Glutamatergic neuron (in vitro differentiated cells): ENCODE measurements at places on chromosomes 1 and 21.

- no peak for DNase-seq
- peaks cover 6% of the 10 kb centered on the region for H3K36me3 ChIP-seq
- peaks cover 11% of the 10 kb centered on the region for H3K27me3 ChIP-seq
- H3K27ac ChIP-seq = no peak overlapping the region
- no peak overlapping the region for H3K4me3 ChIP-seq
- peaks cover 4% of the 10 kb centered on the region for H3K4me1 ChIP-seq
Observed at GRCh38 chr1:167669209-167670124, 39.4 kb downstream of the RCSD1 start.

GRCh38 chr1:162973381-162973795, 95.8 kb upstream of the RGS4 start:
- no peaks in the 10 kb centered on the region for H3K36me3 ChIP-seq
- H3K27ac ChIP-seq = no peak overlapping the region
- no peak overlapping the region for H3K4me3 ChIP-seq
- DNase-seq = no peak

DNA sequence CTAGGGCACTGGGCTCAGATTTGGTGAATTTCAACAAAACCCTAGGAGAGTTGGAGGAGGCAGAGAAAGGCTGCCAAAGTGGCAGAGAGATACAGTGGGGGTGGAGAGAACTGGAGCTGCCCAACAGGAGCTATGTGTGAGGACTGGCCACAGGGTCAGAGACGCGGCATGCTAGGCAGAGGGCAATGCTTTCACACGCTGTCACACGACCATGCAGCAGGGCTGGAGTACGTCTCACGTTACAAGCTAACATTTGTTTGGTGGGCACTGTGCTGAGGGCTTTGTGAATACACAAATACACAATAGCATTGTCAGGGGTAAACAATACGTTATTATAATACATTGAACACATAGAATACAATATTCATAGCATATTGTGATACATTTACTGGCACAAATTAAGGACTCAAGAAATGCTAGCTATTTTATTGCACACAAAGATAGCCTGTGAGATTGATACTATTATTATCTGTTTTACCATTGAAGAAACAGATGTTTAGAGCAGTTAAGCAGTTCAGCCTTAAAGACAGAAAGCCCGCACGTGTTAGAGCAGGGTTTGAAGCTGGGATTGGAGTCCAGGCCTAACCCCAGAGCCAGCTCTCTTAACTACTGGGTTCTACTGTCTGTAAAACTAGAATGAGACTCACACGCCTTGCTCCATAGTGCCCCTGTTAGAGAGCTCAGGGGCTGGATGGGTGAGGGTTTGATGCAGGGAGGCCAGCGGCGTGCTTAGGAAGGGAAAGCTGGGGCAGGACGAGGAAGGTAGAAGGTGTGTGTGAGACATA, 4.5 kb downstream of the RAB7B start:
- no peaks in the 10 kb centered on the region for H3K4me1 ChIP-seq
- H3K36me3 ChIP-seq = peaks cover 4% of the 10 kb centered on the region
- H3K4me3 ChIP-seq = no peak overlapping the region
- H3K27ac ChIP-seq = no peak overlapping the region

- peaks cover 32% of the 10 kb centered on the region for H3K4me1 ChIP-seq
- H3K27ac ChIP-seq = no peak overlapping the region
- H3K36me3 ChIP-seq = no peaks in the 10 kb centered on the region
- no peak overlapping the region for H3K4me3 ChIP-seq
Observed at GRCh38 chr1:9376886-9377333, 84.2 kb downstream of the SPSB1 start.

GRCh38 chr21:28142697-28143096, 850.0 kb downstream of the LTN1 start:
- no peaks in the 10 kb centered on the region for H3K4me1 ChIP-seq
- H3K36me3 ChIP-seq = no peaks in the 10 kb centered on the region
- H3K4me3 ChIP-seq = no peak overlapping the region
- no peaks in the 10 kb centered on the region for H3K27me3 ChIP-seq
- DNase-seq = no peak

DNA sequence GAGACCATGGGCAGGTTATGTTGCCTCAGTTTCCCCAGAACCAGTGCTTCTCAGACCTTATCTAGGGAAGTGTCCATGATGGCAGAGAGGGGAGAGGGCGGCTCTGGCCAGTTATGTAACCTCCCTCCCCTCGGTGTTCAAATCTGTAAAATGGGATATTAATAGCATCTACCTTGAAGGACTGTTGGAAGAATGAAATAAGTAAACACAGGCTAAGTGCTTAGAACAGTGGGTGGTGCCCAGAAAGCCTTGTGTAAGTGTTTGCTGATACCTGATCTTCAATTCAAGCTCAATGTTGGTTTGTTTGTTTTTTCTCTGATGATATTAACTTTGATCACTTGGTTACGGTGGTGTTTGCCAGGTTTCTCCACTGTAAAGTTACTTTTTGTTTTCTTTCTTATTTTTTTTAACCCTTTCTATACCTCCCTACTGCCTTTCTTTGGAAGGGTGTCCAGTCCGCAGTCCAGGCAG, 34.9 kb downstream of the EPHA2 start:
- peaks cover 16% of the 10 kb centered on the region for H3K4me1 ChIP-seq
- no peak overlapping the region for H3K4me3 ChIP-seq
- no peak for DNase-seq
- H3K27me3 ChIP-seq = peaks cover 7% of the 10 kb centered on the region
- H3K27ac ChIP-seq = no peak overlapping the region

DNA sequence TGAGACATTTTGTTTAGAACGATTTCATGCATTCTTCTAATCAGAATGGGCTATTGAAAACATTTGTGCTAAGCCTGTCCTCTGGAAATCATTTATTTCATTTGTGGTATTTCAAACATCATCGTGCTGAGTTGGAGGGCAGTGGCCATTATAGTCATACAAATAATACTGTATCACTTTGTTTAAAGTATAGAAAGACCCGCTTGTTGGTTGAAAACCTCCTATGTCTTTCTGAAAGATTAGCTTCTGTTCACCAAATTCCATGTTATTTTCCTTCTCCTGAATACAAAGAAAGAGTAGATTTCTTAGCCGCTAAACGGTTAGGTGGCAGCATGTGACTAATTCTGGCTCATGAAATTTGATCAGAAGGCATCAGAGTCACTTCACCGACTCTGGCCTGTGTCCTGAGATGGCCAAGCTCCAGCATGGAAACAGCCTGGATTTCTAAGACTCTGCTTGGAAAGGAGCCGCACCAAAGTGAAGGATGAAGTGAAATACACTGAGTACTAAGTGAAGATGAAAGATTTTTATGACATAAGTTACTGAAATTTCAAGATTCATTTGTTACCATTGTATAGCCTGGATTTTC, 355.1 kb downstream of the USP25 start:
- H3K36me3 ChIP-seq = no peaks in the 10 kb centered on the region
- no peaks in the 10 kb centered on the region for H3K4me1 ChIP-seq
- DNase-seq = no peak
- H3K27ac ChIP-seq = no peak overlapping the region
- H3K4me3 ChIP-seq = no peak overlapping the region

DNA sequence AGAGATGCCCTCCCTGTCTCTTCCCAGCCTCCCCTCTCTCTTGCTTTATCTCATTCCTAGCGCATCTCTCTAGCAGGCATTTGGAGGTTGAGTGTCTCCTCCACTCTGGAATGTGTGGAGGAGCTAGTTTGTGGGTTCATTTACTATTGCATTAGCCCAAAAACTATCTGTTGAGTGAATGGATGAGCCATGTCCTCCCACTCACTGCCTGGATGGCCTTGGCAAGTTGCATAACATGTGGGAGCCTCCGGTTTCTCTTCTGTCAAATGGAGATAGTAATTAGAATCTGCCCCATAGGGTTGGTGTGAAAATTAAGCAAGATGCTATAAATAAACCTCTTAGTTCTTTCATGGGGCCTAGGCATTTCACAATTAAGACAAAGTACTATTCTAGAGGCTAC, 181.8 kb downstream of the KAZN start:
- no peak overlapping the region for H3K4me3 ChIP-seq
- no peaks in the 10 kb centered on the region for H3K27me3 ChIP-seq

DNA sequence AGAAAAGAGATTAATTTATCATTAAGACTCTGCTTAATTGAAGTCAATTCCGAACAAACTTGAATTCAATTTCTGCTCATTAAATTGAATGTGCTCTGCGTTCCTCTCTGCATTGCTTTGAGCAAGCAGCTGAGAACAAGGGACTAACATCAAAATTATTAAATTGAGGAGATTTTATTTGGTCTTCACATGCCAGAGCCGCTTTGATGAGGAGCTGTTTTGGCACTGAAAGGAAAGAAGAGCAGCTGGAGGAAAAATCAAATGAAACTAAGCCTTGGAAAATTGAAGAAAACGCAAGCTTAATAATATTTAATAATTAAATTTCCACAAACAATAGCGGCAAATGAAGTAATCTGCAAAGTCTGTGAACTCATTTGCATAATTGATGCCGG, 222.0 kb upstream of the PKN2 start:
- peak overlapping the region; percentile 90 for H3K4me3 ChIP-seq
- H3K27ac ChIP-seq = peak overlapping the region; percentile 28
- no peaks in the 10 kb centered on the region for H3K27me3 ChIP-seq
- DNase-seq = no peak
- no peaks in the 10 kb centered on the region for H3K4me1 ChIP-seq

- no peak for DNase-seq
- H3K27me3 ChIP-seq = no peaks in the 10 kb centered on the region
- H3K4me1 ChIP-seq = peaks cover 19% of the 10 kb centered on the region
- no peak overlapping the region for H3K4me3 ChIP-seq
- no peak overlapping the region for H3K27ac ChIP-seq
- peaks cover 5% of the 10 kb centered on the region for H3K36me3 ChIP-seq
Observed at GRCh38 chr1:162169031-162169790, 99.7 kb downstream of the NOS1AP start.

DNA sequence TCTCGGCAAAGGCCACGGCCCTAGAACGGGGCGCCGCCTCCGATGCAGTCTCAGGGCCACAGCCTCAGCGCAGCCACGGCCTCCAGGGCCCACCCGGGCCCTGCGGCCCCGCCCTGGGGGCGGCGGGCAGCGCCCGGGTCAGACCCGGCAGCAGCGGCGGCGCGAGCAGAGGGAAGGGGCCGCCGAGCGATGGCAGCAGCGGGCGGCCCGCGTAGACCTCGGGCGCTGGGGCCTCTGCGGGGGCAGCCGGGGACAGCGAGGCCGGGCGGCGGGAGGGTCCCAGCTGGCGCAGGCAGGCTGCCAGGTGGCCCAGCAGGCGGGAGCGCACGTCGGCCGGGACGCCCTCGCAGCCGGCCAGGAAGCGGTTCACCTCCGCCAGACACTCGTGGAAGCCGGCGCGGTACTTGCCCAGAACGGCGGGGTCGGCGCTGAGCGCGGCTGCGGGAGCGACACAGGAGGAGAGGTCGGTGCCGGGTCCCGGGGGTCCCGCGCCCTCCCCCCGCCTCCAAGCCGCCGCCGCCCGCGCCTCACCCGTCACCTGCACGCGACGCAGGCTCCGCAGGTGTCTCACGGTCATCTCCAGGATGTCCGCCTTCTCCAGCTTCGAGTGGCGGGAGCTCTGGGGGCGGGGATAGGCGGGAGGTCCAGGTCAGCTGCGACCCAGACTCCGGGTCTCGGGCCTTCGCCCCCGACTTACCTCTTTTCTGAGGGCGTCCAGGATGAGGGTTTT, 737 bp downstream of the HES4 start:
- H3K36me3 ChIP-seq = no peaks in the 10 kb centered on the region
- peak overlapping the region; percentile 72 for H3K4me3 ChIP-seq
- DNase-seq = peak; percentile 57

GRCh38 chr21:26522704-26523103, 50.4 kb downstream of the CYYR1 start:
- peak overlapping the region; percentile 73 for H3K27ac ChIP-seq
- H3K4me3 ChIP-seq = no peak overlapping the region
- peaks cover 14% of the 10 kb centered on the region for H3K36me3 ChIP-seq

GRCh38 chr1:6440198-6441126, 15.9 kb downstream of the ESPN start:
- H3K4me1 ChIP-seq = peaks cover 21% of the 10 kb centered on the region
- peak overlapping the region; percentile 64 for H3K27ac ChIP-seq
- H3K36me3 ChIP-seq = no peaks in the 10 kb centered on the region
- peak; percentile 76 for DNase-seq
- peaks cover 10% of the 10 kb centered on the region for H3K27me3 ChIP-seq

- no peaks in the 10 kb centered on the region for H3K4me1 ChIP-seq
- H3K27me3 ChIP-seq = no peaks in the 10 kb centered on the region
- no peak overlapping the region for H3K27ac ChIP-seq
- peaks cover 4% of the 10 kb centered on the region for H3K36me3 ChIP-seq
Observed at GRCh38 chr1:40064797-40065499, 24.4 kb downstream of the CAP1 start.
